Activated CD8-positive, alpha-beta memory T cell treated with anti-CD3 and anti-CD28 coated beads for 1 hour (primary cell): ENCODE measurements at places on chromosomes 13 and 19.

- no peak for DNase-seq
Observed at GRCh38 chr13:39283072-39283471, 244.8 kb downstream of the NHLRC3 start.

GRCh38 chr13:70874636-70875035, 766.4 kb upstream of the KLHL1 start:
- DNase-seq: no peak

GRCh38 chr19:19214892-19215291, 3.1 kb downstream of the NCAN start:
- DNase-seq: no peak

DNA sequence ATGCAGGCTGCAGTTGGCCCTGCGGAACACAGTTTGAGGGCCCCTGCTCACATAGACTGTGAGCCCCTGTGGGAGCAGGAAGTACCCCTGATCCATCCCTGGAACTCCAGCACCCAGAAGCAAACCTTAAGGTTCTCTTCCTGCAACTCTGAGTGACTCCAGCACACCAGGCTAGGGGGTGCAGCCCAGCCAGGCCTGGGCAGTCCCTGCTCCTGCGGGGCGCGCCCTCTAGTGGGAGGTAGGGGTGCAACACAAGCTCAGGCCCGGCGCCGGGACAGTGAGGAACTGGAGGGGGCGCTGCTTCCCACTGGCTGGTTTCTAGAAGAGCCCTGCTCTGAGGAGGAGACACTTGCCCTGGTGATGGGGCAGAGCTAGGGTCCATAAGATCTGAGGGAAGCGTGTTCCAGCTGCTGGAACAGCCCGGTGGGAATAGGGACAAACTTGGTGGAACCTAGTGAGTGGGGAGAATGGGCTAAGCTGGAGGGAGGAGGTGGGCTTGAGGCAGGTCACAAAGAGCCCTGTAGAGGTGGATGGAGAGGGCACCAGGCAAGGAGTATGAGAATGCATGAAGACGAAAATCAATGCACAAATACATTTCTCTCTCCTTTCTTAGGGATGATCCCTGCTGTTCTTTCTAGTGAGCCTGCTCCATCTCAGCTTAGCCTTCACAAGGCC, 5.0 kb downstream of the ZSCAN5A start:
- no peak for DNase-seq

DNA sequence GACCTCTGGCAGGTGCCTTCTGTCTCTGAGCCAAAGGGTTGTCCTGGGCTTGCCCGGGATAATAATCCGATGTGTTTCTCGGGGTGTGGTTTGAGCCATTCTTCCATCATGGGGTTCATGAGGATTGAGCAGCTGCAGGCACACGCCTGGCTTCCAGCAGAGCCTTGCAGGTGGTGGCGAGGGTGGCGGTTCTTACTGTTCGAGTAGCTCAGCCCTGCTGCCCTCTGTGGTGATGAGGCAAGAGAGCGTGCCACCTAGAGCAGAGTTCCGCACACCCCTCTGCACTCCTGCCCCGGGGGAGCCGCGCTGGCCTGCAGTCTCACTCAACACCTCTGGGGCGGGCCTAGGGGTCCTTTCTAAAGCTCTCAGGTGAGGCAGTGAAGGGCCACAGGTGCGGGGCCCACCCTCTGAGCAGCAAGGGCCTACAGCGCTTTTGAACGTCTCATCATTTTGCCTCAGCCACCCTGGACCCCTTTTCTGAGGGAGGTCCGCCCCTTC, 3.8 kb downstream of the SCN1B start:
- DNase-seq: no peak

- DNase-seq: no peak
Observed at GRCh38 chr13:82196087-82196486, 1686.2 kb downstream of the SLITRK1 start.

- DNase-seq: no peak
Observed at GRCh38 chr13:53197424-53197823, 168.8 kb downstream of the OLFM4 start.

GRCh38 chr19:49472936-49473335, 1.1 kb upstream of the FLT3LG start:
- DNase-seq: no peak

GRCh38 chr13:61187471-61187870, 228.2 kb downstream of the PCDH20 start:
- DNase-seq: no peak

DNA sequence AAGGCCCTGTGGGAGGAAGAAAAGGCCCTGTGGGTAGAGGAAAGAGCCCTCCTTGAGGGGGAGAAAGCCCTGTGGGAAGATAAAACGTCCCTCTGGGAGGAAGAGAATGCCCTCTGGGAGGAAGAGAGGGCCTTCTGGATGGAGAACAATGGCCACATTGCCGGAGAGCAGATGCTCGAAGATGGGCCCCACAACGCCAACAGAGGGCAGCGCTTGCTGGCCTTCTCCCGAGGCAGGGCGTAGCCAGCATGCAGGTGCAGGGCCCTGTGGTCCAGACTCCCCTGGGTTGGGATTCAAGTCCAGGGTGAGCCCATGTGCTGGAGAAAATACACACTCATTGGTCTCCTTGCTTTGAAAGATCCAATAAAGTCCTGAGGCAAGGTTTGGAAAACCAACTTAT, 4.1 kb downstream of the CCDC70 start:
- DNase-seq: no peak

DNA sequence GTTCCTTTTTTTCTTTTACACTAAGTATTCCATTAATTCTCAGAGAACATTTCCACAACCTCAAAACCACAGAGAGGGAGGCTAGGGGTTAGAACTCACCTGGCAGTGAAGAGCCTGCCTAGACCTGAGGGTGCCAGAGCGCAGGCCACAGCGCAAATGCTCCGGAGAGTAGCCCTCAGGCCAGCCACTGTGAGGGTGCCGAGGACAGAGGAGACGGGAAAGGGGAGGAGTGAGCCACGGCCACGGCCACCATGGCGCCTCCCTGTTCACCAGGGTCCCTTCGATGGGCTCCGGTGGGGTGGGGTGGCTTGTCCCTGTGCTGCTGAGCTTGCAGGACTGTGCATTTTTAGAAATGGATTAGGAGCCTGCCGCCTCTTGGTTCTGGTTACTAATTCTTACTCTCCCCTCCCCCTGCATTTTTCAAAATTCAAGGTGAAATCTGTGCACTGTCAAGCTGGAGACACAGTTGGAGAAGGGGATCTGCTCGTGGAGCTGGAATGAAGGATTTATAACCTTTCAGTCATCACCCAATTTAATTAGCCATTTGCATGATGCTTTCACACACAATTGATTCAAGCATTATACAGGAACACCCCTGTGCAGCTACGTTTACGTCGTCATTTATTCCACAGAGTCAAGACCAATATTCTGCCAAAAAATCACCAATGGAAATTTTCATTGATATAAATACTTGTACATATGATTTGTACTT, 58.8 kb downstream of the GGACT start:
- DNase-seq: no peak

DNA sequence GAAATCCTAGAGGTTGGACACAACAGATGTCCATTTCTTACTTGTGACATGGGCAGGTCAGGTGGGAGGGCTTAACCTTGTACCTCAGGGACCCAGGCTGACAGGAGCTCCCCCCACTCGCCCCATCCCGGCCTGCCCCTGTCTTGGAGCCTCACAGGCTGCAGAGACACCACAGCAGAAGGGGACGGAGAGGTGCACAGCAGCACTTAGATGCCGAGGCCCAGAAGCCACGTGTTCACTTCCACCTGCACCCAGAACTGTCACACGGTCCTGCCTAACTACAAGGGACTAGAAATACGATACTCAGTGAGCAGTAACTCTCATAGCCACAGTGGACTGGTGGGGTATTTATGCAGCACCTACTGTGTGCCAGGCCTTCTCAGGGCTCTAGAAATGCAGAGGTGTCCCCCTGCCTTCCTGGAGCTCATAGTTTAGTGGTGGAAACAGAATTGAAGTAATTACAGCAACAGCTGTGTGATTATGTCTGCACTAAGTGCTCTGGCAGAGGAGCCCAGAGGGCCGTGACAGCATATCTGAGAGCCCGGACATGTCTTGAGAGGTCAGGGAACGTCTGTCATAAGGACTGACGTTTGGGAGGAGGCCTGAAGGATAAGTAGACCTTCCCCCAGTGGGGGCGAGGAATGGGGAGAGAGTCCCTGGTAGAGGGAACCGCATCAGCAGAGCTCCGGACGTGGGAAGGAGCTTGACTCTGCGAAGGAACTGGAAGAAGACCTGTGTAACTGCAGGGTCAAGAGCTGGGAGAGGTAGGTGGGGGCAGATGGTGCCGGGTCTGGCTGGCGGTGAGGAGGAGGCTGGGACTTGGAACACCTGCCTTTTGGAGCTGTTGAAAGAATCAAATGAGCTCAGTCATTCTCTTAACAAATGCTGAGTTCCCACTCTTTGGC, 130.0 kb downstream of the SIPA1L3 start:
- no peak for DNase-seq

DNA sequence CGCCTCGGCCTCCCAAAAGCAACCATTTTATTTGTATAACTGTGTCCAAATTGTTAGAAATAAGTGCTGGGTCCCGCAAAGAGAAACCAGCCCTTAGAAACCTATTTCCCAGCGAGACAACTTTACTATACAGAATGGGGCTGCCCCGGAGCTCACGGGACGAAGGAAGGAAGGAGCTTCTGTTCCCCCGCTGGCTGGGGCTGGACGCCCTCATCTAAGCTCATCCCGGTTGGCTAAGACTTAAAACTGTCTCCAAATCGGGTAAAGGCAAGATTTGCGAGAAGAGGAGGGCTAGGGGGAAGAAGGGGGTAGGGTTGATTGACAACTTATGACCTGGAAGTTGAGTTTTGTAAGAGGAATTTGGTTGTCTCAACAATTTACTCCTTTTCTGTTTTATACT, 12.3 kb upstream of the BSG start:
- no peak for DNase-seq

- DNase-seq: no peak
Observed at GRCh38 chr19:48147597-48148175, 22.5 kb downstream of the LIG1 start.

- no peak for DNase-seq
Observed at GRCh38 chr13:48876289-48876688, 99.4 kb upstream of the FNDC3A start.

- no peak for DNase-seq
Observed at GRCh38 chr19:6227936-6228325, 51.8 kb downstream of the MLLT1 start.

GRCh38 chr13:29914581-29914980, 64.2 kb upstream of the UBL3 start:
- no peak for DNase-seq

DNA sequence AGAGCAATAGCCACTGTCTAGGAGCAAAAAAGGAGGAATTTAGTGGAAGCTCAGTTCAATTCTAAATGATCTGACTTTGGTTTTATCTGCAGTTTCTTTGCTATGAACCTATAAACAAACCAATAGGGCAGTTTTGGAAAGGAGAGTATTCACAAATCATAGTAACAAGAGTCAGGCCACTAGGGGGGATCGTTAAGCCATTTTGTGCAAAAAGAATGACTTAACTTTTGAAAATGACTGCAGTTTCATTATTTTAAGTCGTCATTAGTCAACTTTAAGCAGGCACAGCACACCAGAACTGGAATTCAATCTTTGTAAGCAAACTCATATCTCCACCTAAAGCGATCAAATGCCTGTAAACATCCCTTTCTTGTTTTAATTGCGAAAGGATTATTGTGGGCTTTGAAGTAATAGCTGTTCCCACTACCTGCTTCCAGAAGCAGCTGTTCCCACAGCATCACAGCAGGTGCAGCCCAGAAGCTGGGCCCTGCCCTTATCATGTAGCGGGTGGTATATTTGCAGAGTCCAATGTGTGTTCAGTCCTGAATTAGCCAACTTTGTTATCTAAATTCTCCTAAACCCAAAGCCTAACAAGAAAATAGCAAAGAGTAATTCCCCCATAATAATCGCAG, 51.5 kb downstream of the SOX21 start:
- no peak for DNase-seq

DNA sequence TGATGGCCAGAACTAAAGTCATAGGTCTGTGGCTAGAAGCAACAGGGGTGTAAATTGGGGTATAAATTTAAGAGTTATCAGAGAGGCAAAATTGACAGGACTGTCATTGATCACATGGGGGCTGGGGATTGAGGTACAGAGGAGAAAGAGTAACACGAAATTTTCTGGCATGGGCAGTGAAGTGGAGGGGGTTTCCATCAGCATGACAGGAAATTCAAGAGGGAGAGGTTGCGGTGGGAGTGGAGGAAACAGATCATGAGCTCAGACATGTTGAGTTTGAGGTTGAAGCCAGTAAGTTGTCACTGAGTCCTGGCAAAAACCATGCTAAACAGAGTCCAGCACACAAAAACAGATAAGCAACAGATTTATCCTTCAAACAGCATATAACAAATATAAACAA, 192.1 kb upstream of the TSC22D1 start:
- no peak for DNase-seq

DNA sequence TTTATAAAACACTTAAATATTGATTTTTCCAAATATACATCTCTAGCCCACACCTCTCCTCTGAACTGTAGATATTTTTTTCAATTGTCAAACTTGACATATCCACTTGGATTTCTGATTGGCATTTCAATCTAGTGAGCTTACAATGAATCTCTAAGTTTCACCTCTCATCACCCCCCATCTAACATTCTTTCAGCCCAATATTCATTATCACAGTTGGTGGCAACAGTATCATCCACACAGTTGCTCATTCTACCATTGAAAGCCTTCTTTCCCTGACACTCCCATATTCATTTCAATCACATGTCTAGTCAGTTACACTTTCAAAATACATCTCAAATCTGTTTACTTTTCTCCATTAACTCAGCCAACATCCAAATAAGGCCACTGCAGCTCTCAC, 385.2 kb downstream of the PCDH20 start:
- no peak for DNase-seq

GRCh38 chr19:9848762-9849161, 13.6 kb downstream of the PIN1 start:
- no peak for DNase-seq

- DNase-seq: no peak
Observed at GRCh38 chr19:5615756-5616327, 6.7 kb downstream of the SAFB2 start.

DNA sequence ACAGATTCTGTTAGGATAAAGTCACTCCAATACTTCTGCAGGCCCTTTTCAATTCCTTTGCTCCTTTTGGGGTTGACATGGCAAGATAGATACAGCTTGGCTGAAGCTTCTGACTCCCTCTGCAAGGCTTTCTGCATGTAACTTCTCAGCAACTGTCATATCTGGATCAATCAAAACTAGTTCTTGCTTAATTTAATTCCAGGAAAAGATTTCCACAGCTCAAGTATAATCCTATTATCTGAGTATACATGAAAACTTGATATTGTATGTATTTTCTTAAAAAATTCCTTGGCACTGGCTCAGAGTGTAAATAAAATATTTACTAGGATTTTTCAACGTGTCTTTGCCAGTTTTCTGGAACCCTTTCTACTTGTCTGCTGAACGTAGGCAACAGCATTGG, 109.6 kb downstream of the STARD13 start:
- no peak for DNase-seq
